ENCODE measurements at places on chromosomes 2 and 18. TPM values are rescaled to one million over a fixed set of nuclear protein-coding genes. Genes with fewer than 3 reads are reported as not detected.

Gene CHN1
- total RNA-seq = 1.8 TPM

Gene RGPD4
- not detected for total RNA-seq

Gene COL4A3
- total RNA-seq = not detected

Gene ID2
- 240 TPM for total RNA-seq

Gene REG1A
- total RNA-seq = not detected

Gene ERMN
- total RNA-seq = 5.8 TPM

Gene RAMP1
- 11.8 TPM for total RNA-seq

Gene ZNF396
- 0.54 TPM for total RNA-seq

Gene G6PC2
- total RNA-seq = not detected

Gene IER3IP1
- total RNA-seq = 13.2 TPM

Gene ARHGEF4
- not detected for total RNA-seq

Gene GREB1L
- not detected for total RNA-seq

Gene ALPI
- total RNA-seq = not detected

Gene AAMP
- total RNA-seq = 62.0 TPM
